Stimulated activated CD4-positive, alpha-beta T cell treated with anti-CD3 and anti-CD28 coated beads, Interleukin-2, amount 100 ng/mL, for 4 hours (primary cell): ENCODE measurements at places on chromosomes 16 and 17.

GRCh38 chr16:576823-577201, 7.0 kb downstream of the PIGQ start:
- no peak for DNase-seq

DNA sequence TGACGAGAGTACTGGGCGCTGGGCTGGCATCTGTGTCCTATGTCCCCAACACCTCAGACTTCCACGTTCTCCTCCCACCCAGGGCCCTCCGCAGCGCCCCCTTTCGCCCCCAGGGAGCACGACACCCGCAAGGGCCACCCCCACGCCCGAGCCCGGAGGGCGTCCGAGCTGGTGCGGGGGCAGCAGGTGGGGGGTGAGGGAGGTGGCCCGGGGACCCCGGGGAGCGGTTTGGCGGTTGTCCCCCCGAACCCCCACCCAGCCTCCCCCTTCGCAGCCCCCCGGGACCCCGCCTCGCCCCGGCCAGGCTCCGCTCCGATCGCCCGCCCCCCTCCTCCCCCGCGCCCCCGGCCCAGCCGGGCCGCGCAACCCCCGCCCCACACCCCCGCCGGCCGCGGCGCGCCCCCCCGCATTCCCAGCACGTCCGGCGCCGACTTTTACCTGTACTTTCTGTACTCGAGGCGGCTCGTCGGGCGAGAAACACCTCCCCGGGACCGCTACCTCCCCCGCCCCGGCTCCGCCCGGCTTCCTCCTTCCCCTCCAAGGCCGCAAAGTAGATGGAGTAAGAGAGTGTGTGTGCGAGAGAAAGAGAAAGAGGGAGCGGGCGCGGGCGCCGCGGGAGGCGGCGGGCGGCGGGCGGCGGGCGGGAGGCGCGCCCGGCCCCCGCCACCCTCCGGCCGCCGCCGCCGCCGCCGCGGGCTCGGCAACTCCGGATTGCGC, 901 bp downstream of the CDYL2 start:
- DNase-seq: peak; percentile 43

- DNase-seq: no peak
These were observed 3.5 kb upstream of the CPNE7 start for GRCh38 chr16:89572073-89572484.

DNA sequence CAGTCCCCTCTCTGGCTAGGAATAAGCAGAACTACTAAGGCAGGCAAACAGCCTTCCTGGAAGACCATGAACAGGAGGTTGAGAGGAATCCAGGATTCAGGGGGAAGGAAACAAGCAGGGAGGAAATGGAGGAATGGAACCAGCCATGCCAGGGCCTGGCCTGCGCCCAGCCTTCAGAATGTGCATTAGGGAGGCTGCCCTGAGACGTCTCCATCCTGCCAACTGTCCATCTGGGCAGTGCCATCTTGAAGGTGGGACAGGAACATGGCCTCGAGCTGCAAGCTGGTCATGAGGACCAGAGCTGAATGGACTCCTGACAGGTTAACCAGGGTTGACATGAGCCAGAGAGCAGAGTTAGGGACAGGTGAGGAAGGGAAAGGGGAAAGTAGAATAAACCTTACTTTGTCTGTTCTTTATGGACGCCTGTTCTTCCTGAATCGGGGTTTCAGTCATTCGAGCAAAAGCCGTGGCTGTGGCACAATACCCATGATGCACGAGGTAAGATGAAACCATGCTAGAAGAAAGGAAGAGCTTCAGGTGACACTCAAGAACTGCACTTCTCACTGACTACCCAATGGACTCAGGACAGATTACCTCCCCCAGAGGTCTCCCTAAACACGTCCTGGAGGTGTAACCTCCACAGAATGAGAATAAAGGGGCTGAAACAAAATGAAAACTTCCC, 12.1 kb upstream of the GFOD2 start:
- DNase-seq: no peak

- no peak for DNase-seq
These were observed 112.8 kb downstream of the IRX5 start for GRCh38 chr16:55043499-55043898.

DNA sequence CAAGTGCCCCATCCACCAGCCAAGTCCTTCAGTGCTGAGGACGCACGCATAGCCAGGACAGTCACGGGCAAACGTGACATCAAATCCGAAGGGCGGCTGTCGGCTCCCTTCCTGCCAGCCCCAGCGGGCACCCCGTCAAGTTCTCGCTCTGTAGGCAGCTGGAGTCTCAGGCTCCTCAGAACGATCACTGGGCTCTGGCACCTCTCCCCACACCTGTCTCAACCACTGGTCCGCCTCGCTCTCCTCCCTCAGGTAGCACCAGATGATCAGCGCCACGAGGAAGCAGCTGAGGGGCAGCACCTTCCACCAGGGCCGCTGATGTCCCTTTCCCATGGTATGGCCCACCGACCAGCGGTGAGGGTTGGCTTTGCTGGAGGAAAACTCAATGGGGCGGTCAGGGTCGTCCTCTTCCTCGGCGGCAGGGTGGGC, 422 bp downstream of the UQCC4 start:
- peak; percentile 10 for DNase-seq

- no peak for DNase-seq
These were observed 149.9 kb downstream of the RGS9 start for GRCh38 chr17:65287040-65287439.

DNA sequence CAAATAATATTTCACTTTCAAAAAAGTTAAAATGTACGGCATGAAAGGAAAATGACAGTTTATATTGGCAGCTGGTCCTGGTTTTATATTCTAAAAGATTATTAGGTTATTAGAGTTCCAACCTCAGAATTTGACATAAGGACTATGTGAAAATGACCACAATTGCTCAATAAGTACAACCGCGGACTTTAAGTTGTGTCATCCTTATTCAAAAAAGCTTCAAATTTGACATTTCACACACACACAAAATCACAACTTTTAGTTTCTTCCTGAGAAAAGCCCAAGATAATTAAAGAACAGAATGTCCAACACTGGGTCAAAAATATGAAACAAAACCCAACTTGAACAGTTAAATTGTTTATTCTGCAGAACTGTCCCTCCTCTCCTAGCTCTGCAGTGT, 133.2 kb upstream of the AXIN2 start:
- no peak for DNase-seq
